ENCODE measurements at places on chromosomes 12 and 14.

GRCh38 chr14:104664107-104664506 lies 25.3 kb upstream of the INF2 start:
- no peak for DNase-seq

- DNase-seq, result no peak
These were observed 166.7 kb downstream of the RAD51B start for GRCh38 chr14:67986131-67986841.

- DNase-seq, result no peak
These were observed 151.2 kb upstream of the DIO3 start for GRCh38 chr14:101410126-101410525.

GRCh38 chr12:111942557-111942956 lies 70.4 kb downstream of the TMEM116 start:
- DNase-seq, result no peak

DNA sequence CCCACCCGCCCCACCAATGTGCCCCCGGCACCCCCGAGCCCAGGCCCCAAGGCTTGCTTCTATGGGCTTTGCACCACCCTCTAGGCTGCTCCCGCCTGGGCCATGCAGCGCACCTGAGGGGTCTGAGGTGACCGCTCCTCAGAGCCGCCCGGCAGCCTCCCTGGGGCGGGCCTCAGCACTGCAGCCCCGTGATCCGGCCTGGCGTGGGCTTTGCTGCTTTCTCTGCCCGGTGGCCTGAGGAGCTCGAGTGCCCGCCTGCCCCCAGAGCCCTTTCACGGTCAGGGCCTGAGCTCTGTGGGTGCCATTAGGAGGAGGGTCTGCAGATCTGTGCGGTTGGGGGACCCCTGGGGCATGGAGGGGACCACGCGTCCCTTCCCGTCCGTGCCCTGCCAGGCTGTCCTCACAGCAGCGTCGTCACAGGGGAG lies 6.2 kb downstream of the MTA1 start:
- DNase-seq, result no peak

GRCh38 chr14:51550636-51551035 lies 101.1 kb upstream of the FRMD6 start:
- DNase-seq, result no peak

GRCh38 chr14:68018598-68018997 lies 199.0 kb downstream of the RAD51B start:
- no peak for DNase-seq

DNA sequence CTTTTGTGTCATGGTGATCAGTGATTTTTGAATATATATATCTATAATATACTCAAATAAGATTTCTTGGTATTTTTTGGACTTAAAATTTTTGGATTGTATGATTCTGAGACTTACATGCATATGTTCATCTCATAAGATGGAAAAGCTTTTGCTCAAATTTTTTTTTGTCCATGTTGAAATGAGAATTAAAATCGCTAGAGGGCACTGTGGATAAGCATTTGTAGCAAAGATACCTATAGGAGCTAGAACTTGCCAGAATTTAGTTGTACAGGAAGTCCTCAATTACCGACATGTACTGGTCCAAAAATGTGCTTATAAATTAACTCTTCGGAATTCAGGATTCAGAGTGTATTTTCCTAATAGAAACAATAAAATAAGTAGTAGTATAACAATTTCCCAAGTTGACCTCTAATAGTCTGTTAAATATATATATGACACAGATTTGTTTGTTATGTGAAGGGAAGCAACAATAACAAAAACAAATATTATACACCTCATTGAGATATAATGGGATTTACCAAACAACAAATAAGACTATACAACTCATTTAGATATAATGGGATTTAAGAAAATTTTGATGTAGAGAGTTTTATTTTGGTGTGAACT lies 179.6 kb downstream of the TMEM117 start:
- no peak for DNase-seq

DNA sequence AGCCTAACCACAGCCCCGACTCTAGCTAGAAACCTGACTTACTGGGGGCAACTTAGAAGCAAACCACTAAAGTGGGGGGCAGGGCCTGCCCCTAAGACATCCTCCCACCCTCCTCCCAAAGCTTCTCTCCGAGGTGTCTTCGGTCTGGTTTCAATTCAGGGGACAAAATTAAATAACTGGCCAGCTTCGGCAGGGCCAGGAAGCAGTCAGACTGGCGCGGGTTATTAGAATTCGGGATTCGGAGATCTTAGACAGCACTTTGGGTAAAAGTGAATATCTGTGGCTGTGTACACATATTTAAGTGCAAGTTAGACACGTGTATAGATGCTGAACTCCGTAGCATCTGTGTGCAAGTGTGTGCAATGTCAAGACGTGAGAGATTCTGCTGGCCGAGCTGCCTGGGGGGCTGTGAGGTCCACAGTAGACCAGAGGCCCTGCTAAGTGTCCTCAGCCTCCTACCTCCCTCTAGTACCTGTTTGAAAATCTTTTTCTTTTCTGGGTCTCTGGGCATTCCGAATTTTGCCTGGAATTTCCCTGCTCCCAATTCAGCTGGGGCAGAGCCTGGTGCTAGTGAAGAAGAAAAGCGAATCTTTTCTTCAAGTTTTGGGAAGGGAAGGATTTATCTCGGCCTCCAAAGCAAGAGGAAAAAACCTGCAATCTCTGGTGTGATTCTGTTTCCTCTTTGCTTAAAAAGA lies 4.0 kb upstream of the HOXC10 start:
- DNase-seq, result no peak

DNA sequence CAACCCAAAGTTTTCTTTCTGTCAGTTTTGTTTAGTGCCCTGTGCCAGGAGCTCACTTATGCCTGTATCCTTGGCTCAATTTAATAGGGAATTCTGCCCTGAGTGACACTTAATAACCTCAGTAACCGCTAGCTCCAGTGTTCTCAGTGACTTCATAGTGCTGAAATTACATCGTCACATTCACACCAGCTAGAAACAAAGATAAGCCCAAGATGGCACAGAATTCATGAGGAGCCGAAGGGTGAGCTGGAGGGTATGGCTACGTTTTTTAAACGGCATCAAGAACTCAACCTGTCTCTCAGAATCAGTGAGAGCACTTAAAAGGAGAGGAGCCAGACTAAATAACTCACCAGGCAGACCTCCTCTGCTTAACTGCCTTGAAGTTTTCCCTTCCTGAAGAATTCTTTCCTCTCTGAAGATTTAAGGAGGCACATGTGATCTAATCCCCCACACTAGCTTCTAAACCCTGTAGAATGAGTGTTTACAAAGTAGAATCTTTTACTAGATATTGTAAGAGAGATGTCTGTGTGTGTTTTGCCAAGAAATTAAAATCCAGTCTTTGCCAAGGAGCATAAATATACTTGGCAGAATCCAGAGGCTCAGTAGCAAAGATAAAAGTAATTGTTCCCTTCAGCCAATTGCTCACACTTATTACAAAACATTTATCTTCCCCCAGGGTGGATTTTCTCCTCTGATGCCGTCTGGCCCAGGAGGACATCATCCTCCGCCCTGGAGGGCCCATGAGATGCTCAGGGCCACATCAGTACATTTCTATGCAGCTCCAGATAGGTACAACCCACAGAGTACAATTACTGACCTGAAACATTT lies 37.3 kb downstream of the PTGER2 start:
- no peak for DNase-seq

DNA sequence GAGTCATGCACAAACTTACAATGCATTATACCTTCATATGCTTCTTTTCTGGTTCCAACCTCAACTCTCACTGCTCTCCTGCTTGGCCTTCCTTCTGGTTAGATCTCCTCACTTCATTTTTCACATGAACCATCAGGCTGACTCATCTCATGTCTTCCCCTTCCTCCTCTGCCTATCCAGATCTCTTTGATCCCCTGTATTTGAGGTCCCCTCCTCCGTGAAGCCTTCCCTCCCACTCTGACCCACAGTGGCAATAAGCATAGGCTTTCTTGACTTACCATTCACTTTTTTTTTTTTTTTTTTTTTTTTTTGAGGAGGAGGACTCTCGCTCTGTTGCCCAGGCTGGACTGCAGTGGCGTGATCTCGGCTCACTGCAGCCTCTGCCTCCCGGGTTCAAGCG lies 14.7 kb upstream of the ASIC1 start:
- DNase-seq, result no peak

- DNase-seq, result no peak
These were observed 2.4 kb downstream of the SLC17A8 start for GRCh38 chr12:100359248-100359647.

- DNase-seq, result no peak
These were observed 103.4 kb downstream of the LGMN start for GRCh38 chr14:92644970-92645515.

GRCh38 chr14:74792249-74793039 lies 29.3 kb downstream of the YLPM1 start:
- DNase-seq, result no peak

GRCh38 chr14:39318574-39318973 lies 84.9 kb downstream of the MIA2 start:
- no peak for DNase-seq

GRCh38 chr14:21279783-21280182 lies at the start of gene RPGRIP1:
TSS of gene RPGRIP1 (plus strand) at chr14:21280083. CDS start at chr14:21287977, 7,894 bp downstream.
- no peak for DNase-seq
